ENCODE measurements at places on chromosomes 5 and 9.

- no peak for DNase-seq
Measured at GRCh38 chr5:143558048-143558447, 154.6 kb upstream of the NR3C1 start.

DNA sequence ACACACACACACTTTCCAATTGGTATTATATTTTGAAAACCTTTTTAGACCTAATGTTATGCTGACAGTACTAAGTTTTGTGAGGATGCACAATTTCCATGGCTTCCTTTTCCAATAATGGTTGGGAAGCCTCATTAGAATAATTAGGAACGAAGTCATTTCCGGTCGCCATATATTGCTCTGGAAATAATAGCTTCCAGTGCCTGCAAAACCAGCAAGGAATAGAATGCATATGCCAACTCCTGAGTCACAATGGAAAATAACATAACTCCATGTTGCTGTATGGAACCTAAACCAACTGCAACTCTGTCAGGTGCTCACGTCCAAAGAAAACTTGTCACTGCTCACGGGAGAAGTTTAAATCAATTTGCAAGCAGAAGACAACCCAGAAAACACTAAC is 222.0 kb downstream of the EBF1 start:
- no peak for DNase-seq

DNA sequence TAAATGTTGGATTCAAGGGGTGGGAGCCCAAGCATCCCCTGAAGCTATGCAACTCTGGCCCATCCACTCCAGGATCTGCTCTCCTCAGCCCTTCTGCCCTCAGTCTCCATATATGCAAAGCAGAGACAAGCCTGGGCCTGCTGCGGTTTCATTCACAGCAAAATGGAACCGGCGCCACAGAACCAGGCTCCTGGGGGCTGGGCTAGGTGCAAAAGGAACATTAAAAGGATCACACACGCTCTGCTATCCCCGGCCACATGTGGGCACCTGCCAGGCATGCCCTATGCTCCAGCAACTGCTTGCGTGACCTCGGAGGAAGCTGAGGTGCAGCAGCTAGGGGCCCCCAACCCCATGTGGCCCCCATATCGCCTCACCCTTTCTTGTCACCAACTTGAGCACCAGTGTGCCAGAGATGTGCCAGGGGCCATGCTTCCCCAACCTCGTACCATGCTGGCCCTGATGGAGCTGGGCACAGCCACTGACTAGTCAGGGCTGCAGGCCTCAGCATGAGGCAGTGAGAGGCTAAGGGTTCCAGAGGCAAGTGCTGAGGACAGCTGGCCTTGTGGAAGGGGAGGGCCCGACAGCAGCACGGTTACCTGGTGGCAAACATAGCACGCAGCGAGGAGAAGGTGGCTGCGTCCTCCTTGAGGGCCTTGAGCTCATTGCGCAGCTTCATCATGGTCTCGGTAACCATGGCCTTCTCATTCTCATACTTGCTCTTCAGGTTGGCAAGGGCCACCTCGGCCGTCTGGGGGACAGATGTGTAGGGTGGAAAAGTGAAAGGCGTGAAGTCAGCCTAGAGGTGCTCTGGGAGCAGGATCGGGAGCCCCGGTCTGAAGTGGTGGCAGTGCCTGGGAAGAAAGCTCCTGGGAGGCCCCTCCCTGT is 47.2 kb downstream of the BICD2 start:
- no peak for DNase-seq

- no peak for DNase-seq
Measured at GRCh38 chr5:54302267-54302687, 8.1 kb downstream of the ARL15 start.

DNA sequence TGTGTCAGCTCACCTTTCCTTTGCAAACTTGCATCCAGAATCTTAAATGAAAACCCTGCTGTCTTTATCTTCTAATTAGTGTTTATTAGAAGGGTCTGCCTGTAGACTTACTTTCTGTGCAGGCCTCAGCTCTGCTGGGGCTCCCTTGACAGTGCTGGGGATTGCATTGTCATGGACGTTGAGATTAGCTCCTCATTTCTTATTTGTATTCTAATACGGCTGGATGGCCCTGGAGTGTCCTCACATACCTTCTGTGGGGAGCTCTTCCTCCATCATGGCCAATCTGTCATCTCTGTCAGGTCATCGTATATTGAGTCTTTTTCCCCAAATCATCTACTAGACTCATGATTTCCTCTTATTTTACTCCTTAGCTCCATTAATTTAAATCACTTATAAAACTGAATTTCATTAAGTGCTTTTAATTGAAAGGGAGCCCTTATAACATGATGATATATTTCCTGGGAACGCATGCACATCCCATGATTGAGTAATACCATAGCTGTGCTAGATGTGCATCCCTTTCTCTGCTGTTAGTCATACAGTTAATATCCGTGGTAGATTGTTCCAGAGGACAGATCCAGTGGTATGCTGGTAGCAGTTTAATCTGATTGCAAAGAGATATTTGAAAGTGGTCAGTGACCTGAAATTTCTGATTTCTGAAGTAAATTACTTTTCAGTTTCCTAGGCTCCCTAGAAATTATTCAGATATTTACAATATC is 61.6 kb downstream of the ICE1 start:
- no peak for DNase-seq

GRCh38 chr9:132842124-132843044 is 35.7 kb downstream of the AK8 start:
- DNase-seq = no peak

GRCh38 chr5:102747386-102748166 is 7.5 kb upstream of the PAM start:
- no peak for DNase-seq

GRCh38 chr5:37214550-37214949 is 34.6 kb downstream of the CPLANE1 start:
- no peak for DNase-seq

GRCh38 chr5:122694884-122695283 is 80.0 kb upstream of the SNX2 start:
- DNase-seq = no peak

GRCh38 chr9:114237781-114238180 is 82.4 kb downstream of the COL27A1 start:
- no peak for DNase-seq

All from CD4-positive, alpha-beta T cell treated with Interleukin-17A for 4 hours (primary cell).